Endodermal cell (in vitro differentiated cells): ENCODE measurements at places on chromosomes 5 and 9. TPM values are rescaled to one million over a fixed set of nuclear protein-coding genes. Genes with fewer than 3 reads are reported as not detected.

GRCh38 chr5:138665261-138665660 lies 88.0 kb upstream of the CTNNA1 start:
- no peak for DNase-seq

DNA sequence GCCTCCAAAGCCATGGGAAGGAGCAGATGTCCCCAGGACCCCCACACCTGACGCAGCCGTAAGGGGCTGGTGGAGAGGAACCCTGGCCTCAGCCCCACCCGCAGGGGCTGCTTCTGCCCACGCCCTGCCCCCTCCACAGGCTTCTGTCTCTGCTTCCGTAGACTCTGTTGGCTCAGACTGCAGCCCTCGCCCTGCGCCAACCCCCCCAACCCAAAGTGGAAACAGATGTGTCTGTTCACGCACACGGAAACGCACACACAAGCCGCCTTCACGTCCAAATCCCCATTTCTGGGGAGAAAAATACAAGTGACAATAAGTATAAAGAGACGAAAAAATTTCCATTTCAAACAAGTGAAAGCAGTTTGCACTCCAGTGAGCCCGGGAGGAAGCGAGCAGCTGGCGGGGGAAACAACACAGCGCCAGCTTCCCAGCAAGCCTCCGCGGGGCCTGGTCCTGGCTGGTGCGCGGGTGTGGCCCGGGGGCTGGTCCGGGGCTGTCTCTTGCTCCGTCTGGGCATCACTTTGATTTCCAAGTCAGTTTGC lies 32.6 kb upstream of the RXRA start:
- no peak for DNase-seq

GRCh38 chr5:9313751-9314150 lies 232.1 kb downstream of the SEMA5A start:
- DNase-seq = peak; percentile 70

DNA sequence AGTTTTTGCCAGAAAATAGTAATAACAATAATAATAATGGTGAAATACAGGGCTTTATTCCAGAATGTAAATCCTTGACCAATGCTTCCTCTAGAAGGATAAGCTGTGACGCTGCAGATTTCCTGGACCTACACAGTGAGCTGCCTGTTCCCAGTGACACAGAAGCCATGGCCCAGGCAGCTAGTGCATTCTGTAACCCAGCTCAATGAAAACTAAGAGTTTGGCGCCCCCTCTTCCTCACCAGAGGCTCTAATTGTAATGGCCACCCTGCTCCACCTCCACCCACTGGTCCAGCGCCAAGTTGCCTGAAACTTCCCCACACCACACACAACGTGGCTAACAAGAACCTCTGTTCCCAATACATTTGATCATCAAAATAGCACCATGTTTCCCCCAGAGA lies 248.1 kb downstream of the CETN3 start:
- DNase-seq = peak; percentile 85

DNA sequence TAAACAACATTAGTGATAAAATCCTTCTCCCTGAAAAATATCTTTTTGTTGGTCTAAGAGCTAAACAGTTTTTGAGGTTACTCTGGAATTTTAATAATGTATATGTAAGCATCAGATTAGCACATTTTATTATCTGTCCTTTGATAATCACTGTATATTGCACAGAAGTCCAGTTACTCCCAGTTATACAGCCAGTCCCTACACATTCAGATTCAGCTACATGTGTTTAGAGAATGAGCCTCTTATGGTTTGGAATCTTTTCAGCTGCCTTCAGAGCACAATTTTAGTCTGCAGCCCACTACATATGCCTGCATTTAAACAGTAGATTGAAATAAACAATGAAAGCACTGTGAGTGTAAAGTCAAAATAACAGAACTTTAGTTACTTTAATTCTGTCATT lies 438.2 kb downstream of the ARHGEF28 start:
- no peak for DNase-seq

GRCh38 chr5:107951309-107951708 lies 280.6 kb upstream of the EFNA5 start:
- DNase-seq = no peak

DNA sequence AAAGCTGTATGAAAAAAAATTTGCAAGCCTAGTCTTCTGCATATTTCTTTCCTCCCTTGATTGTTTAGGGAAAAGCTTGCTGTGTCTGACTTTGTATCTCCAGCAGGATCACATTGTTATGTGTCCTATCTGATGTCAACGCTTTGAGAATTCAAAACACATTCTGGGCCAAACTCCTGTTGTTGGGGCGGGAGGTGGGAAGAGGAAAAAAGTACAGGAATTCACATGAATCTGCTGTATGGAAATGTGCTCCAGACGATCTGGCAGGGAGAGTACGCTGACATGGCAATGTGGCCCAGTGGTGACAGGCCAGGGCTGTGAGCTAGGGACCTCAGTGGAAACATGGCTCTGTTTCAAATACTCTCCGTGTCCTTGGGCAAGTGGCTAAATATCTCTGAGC lies 87.4 kb upstream of the GNA14 start:
- DNase-seq = no peak

GRCh38 chr5:132561601-132562000 lies 4.8 kb downstream of the RAD50 start:
- no peak for DNase-seq

- DNase-seq = no peak
Observed at GRCh38 chr9:86494644-86495111, 140.5 kb upstream of the TUT7 start.

GRCh38 chr5:44987026-44987425 lies 178.3 kb downstream of the MRPS30 start:
- no peak for DNase-seq

- DNase-seq = peak; percentile 26
Observed at GRCh38 chr5:135249658-135250057, 149.4 kb downstream of the MACROH2A1 start.

- no peak for DNase-seq
Observed at GRCh38 chr5:95899006-95899405, 62.6 kb downstream of the ELL2 start.

DNA sequence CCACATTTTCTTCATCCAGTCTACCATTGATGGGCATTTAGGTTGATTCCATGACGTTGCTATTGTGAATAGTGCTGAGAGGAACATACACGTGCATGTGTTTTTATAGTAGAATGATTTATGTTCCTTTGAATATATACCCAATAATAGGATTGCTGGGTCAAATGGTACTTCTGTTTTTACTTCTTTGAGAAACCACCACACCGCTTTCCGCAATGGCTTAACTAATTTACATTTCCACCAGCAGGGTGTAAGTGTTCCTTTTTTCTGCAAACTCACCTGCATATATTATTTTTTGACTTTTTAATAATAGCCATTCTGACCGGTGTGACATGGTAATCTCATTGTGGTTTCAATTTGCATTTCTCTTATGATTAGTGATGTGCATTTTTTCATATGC lies 82.2 kb upstream of the RFX3 start:
- DNase-seq = no peak

- no peak for DNase-seq
Observed at GRCh38 chr5:136655468-136655867, 290.1 kb upstream of the TRPC7 start.

DNA sequence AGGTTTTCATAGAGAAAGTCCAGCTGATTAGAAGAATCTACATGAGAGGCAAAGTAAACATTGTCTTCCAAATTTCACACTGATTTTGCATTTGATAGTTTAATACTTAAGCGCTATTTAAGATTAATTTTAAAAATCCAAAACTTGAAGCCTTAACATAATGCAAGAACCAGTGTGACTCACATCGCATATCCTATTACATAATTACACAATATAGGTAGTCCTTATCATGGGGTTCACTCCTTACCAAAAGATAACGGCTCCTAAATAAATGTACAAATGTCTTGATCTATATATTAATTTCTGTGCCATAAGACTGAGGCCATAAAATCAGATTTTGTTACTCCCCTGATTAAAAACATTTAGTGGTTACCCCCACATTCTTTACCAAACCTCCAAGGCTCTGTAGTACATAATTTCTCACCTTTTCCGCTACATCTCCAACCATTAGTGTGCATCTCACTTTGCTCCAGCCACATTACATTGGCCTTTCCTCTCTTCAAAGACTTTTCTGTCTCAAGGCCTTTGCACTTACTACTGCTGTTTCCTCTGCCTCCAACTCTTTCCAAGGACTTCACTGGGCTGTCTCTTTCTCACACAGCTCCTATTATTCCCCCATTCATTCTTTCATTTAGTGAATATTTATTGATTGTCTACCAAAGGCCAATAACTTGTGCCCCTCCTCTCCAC lies 1.0 kb downstream of the RIOK2 start:
- DNase-seq = no peak

DNA sequence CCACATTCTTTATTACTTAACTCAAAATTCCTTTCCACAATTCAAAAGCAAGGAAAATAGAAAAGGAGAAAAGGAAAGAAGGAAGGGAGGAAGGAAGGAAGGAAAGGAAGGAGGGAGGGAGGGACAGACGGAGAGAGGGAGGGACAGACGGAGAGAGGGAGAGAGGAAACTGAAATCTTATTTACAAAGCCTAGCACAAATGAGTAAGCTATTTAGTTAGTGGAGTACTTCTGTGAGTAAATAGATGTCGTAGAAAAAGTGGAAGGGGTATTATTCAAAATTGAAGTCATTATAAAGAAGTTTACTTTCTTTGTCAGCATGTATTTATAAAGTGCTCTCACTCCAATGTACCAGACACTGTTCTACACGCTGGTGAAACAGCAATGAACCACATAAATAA lies 177.9 kb downstream of the CETN3 start:
- no peak for DNase-seq

- DNase-seq = peak; percentile 28
Observed at GRCh38 chr5:10331341-10331796, 22.1 kb upstream of the MARCHF6 start.

DNA sequence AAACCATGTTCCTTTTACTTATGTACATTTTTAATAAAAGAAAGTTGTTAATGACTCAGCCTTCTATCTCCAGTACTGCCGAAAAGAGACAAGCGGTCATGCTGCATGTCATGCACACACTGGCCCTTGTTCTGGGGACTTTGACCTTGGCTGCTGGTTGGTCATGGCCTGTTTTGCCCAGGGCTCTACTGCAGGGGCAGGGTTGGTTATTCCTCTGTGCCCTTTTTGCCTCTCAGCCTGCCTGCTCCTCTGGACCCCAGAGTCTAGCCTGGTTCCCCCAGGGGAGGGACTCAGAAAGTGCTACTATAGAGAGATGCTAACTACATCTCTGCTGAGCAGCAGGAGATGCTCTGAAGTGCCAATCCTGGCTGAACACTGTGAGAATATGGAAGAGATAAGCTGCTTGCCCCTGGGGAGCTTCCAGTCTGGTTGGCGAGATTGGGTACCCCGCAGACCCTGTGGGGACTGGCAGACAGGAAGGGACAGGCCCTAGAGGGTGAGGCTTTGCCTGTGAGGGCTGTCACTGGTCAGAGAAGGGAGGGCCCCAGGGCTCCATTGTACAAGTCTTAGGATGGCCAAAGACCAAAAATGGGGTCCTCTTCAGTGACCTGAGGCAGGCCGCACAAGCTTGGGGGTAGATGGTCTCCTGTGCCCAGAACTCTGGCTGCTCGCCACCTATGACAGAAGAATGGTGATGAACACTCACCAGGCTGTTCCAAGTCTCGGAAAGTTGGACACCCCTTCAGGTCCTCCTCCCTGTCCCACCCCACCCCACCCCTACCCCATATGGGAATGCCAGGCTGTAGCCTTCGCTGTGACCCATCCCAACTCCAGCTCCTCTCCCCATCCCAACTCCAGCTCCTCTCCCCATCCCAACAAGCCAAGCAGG lies 14.3 kb downstream of the IRF1 start:
- no peak for DNase-seq

DNA sequence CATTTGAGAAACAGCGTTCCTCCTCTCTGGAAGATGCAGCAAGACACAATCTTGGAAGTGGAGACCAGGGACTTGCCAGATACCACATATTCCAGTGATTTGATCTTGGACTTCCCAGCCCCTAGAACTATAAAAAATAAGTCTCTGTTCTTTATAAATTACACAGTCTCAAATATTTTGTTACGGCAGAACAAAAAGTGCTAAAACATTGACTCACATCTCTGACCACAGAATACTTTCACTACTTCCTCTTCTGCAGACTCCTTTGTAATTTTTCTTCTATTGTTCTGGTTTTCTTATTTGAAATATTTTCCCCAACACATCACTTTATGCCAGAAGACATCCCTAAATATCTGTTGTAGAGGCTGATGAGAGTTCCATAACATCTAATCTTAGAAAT lies 706.1 kb upstream of the CDH18 start:
- no peak for DNase-seq

GRCh38 chr5:164741376-164741775 lies 1236.0 kb downstream of the MAT2B start:
- no peak for DNase-seq

- DNase-seq = no peak
Observed at GRCh38 chr5:146832985-146833732, 45.4 kb downstream of the PPP2R2B start.

DNA sequence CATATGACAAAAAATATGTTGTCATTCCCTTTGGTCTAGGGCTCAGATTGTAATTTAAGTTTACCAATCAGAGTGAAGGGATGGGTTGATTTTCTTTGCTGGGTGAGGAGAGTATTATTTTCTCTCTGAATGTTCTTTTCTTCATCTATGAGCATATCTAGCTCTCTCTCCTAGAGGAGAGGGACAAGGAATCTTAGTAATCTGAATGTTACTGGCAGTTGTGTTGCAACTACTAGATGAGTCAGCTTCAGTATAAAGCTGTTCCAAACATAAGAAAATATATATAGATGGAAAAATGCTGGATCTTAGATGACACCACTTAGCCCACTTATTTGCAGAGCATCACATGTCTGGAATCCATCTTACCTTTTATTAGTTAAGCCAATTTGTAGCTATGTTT lies 259.3 kb downstream of the TUSC1 start:
- DNase-seq = no peak

DNA sequence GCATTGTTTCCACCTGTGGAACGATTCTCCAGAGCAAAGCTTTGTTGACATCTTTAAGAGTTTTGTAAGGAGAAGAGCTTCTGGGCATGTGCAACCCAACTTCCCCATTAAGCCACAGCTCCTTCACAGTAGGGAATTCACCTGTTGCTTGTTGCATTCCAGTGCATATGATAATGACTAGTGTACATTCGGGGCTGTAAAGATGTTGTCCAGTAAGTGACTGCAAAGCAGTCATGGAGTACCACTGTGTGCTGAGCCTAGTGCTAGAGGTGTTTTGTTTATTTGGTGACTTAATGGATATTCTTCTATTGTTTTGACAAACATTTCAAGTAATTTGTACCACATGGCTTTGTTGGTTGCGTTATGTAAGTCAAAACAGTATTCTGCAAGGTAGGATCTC lies 12.8 kb downstream of the UGCG start:
- no peak for DNase-seq

Gene IL13
- total RNA-seq = not detected in 3 replicates

Gene LCP2
- total RNA-seq = not detected in 3 replicates

Gene BSPRY
- 13.3 and 14.1 TPM in 2 replicates for total RNA-seq

Gene SAPCD2
- total RNA-seq = 18.4 to 25.1 TPM (median 24.9 TPM) in 3 replicates

Gene BRINP1
- total RNA-seq = 8.7 and 9.6 TPM in 2 replicates

Gene ENHO
- 14.5 and 18.8 TPM in 2 replicates for total RNA-seq

Gene BTNL3
- total RNA-seq = not detected in 2 replicates

Gene TNFSF8
- total RNA-seq = not detected in 2 replicates
